ENCODE measurements at places on chromosomes 1 and 21.
A peak's percentile ranks its signal among the peaks of the same experiment; 100 is the strongest.

DNA sequence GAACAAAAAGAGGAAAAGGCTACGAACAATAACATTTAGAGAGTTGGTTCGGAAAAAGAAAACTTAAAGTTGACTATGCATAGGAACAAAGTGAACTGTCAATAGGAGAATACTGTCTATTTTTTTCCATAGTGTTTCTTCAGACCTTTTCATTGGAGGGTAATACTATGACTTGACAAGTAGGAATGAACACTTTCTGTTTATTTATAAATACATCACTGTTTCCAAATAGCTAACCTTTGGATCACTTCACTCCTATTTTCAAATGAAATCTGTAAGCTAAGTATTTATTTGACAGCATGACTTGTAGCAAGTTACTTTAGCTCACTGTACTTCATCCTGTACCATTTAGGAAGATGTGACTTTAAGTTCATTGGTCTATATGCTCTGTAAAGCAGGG is 221.3 kb downstream of the COL24A1 start:
- no peak for DNase-seq

DNA sequence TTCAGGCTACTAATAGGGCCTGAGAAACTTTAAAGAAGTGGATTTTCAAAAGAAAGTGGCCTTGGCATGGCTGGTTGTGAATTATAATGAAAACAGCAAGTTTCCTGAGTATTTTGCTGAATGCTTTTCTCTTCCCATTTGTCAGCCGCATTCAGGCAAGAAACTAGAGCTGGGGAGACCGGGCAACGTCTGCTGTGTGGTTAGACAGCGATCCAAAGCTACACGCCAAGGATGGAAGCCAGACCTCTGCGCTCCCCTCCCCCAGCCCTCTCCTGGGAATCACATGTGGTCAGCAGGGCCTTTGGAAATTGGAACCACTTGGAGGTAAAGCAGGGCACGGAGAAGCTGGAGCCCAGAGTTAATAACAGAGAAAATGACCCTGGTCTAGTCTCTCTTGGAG is 114.1 kb upstream of the CD34 start:
- DNase-seq, result no peak

- DNase-seq, result no peak
These were observed 428.2 kb downstream of the NPHP4 start for GRCh38 chr1:5563861-5564577.

- DNase-seq, result peak; percentile 76
These were observed 55.0 kb upstream of the PAX7 start for GRCh38 chr1:18575620-18576019.

GRCh38 chr1:34928699-34929496 is 552 bp downstream of the DLGAP3 start:
- no peak for DNase-seq

GRCh38 chr1:22184892-22185612 is 42.2 kb upstream of the WNT4 start:
- no peak for DNase-seq

GRCh38 chr1:4178501-4179113 is 278.5 kb upstream of the C1orf174 start:
- DNase-seq, result no peak

DNA sequence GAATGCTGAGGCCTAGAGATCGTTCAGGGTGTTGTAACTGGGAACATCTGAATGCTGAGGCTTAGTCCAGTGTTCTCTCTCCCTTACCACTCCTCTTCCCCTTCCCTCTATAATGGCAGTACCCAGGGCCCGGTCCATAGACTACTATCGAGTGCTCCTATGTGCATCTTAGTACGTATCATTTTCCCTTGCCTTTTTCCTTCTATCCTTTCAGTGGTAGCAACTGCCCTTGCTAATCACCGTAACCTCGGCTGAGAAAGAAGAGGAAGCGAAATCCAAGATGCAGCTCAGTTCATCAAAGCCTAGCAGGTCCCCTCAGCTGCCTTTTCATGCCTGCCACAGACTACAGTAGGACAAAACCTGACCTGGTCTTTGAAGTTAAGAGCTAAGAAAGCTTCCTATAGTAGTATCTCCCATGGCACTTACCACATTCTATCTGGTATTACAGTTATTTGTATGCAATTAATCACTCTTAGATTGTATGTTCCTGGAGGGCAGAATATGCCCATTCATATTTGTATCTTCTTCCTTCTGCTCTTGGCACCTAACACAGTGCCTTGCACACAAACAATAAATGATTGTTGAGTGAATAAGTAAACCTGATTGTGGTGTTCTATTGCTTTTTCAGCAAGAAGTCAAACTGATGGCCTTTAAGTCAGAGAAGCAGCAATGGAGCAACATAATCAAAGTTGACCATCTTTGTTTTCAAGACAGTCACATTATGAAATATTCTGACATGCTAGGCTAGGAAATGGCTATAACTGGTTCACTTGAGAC is 22.4 kb downstream of the CNIH4 start:
- no peak for DNase-seq

- no peak for DNase-seq
These were observed 96.0 kb upstream of the TSPAN2 start for GRCh38 chr1:115185336-115185735.

DNA sequence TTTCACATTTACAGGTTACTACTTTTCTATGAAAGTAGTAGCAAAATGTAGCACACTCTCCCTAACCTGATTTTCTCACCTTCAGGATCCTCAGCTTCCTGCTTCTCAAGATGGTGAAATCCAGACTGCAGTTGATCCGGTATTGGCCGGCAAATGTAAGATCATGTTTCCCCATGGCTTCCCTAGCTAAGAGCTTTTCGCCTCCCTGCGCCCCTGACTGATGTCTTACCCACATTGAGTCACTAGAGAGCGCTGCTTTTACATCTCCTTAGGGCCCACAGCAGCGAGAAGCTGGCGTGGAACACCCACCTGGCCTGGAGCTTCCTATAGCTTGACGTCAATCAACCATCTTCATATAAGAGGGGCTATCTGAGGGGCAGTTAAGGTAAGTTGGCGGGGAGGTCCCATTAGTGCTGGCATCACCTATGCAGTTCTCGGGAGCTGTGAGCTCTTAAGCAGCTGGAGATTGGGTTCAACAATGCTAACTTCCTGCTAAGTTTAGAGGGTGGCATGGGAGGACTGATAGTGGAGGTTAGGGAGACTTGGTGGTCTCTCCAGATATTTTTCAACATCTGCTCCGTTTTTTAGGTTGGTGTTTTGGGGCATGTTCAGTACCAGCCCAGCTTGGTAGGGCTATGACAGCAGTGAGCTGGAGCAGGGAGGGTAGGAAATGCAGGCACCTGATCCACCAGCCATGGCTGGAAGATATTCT is 5.5 kb downstream of the PTPN7 start:
- DNase-seq, result no peak

- no peak for DNase-seq
These were observed 28.6 kb downstream of the AK4 start for GRCh38 chr1:65176591-65176990.

DNA sequence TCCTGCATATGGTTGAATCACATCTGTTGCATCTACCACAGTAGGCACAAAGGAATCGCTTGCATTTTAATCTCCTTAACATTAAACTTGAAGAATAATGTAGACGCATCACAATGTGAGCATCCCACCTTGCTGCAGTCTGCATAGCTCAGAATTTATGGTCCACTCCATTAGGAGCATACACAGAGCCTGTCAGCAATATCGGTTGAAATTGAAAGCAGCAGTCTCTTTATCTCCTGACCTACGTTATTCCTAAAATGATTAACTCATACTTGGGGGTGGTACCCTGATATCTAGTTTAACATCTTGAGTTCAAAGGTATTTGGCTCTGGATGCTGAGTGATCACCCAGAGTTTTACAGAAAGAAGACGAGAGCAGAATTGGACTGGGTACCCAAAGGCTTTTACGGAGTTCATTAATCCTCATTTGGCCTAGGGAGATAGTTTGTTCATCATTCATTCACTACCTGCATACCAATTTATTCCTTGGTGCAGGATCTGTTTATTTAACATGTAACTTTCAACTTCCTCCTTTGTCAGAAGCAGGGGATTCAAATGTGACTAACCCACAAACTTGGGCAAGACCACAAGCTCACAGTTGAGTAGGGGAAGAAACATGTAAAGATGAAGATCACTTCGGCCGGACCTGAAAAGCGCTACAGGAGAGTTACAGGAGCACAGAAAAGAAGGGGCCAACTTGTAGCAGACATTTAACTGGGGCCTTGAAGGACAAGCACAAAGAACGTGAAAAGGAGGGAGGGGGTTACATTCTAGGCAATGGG is 187.9 kb downstream of the DAB1 start:
- DNase-seq, result no peak

DNA sequence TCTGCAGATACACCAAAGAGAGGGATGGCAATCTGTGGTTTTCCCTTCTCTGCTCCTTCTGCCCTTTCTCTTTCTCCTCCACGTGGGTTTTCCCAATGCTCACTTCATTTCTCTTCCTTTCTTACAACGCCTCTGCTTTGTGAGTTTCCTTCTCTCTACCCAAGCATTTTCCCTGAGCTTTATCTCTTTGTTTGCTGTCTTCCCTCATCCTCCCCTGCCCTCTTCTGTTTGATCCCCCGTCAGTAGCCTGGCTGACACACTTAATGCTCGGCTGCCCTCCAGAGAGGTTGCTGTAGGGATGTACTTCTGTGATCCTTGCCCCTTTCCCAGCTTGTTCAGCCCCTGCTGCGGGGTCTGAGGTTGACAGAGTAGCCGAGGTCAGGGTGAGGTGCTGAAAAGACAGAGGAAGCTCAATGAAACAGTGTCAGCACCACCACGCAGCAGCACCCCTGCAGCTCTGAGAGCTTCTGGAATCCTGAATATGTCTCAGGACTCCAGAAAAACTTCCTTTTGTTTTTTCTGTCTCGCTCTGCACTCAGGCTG is 6.0 kb downstream of the EDARADD start:
- no peak for DNase-seq

DNA sequence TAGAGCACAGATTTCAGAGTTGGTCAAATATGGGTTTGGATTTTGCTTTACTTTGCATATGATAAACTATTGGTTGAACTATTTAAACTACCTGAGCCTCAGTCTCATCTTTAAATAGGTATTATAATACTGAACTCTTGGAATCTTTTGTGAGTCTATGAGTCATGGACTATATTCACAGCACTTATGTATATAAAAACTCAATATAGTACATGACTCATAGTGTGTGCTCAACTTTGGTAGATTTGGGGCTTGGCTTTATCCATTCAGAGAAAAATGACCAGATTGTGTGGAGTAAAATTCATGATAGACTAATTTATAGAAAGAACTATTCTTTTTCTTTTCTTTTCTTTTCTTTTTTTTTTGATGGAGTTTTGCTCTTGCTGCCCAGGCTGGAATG is 28.7 kb downstream of the FCRL3 start:
- peak; percentile 32 for DNase-seq

- DNase-seq, result no peak
These were observed 7.4 kb upstream of the TFAP2E start for GRCh38 chr1:35565742-35566133.

- DNase-seq, result peak; percentile 38
These were observed 65.7 kb upstream of the NHLH2 start for GRCh38 chr1:115906627-115907026.

DNA sequence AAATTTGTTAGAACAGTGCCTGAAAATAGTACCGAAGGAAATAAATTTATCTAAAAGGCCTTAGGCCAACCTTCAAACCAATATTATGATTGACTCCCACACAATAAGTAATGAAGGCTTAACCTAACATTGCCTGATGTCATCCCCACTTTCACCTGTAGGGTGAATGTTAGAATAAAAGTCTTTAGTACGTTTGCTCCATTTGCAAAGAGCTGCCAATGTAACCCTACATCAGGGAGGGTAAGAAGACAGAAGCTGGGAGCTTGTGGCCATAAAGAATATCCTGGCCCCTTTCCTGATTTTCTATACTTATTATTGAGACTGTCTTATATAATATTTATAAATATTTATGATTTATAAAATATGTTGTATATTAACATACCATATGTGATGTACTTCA is 661.8 kb upstream of the CXADR start:
- DNase-seq, result no peak

DNA sequence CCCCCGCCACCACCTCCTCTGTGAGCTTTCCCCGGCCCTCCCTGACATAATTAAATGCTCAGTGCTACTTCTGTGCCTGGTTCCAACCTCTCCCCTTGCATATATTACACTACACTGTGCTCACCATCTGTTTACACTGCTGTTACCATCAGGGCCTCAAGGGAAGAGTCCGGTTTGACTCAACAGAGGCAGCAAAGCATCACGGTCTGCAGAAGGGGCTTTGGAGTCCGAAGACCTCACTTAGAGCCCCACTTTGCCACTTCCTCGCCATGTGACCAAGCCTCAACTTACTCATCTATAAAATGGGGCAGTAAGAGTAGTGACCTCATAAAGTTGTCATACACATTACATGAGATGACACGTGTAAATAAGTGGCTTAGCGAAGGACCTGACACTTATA is 27.4 kb downstream of the KCNN3 start:
- no peak for DNase-seq

DNA sequence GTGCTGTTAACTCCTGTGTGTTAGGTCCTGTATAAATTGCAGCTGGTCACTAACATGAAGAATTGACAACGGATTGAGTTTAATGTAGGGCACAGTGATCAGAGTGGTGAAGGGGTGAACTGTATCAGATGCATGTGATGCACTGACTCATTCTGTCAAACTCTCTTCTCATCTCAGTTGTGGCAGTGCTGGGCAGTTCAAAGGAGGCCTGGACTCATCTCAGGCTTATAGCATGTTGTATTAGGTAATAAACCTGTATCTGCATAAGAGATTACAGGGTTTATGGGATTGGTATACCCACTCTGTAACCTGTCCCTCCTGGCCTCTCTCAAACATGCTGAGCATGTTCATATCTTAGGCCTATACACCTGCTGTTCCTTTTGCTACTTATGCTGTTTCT is 12.4 kb upstream of the GBP3 start:
- no peak for DNase-seq

DNA sequence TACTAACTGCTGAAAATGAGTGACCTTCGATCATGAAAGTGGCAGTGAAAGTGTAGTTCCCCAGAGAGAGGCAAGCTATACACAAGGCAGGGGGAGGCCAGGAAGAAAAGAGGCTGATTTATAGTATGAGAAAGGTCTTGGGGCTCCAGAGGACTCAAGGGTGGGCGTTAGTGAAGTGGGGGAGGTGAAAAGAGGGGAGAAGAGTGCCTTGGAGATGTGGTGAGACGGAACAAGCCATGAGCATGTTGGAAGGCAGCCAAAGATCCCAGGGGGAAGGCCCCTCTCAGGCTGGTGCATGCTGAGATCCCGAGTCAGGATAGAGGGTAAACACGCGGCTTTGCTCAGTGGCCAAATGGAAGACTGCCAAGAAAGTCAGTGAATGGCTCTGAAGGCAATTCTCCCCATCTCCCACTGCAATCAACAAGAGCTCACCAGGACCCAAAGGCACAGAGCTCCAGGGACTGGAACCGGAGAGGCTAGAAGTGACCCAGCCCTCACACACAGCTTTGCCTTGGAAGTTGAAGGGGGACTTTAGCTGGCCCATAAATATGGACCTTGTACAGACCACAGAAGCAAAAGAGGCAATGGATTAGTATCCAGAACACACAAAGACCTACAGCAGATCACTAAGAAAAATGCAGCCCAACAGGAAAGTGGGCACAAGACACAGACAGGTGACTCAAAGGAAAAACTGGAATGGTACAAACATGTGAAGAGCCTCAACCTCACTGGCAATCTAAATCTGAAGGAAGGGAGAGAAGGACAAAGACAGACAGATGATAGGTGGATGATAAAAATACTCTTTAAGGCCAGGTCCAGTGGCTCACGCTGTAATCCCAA is 49.6 kb downstream of the HSF2BP start:
- DNase-seq, result peak; percentile 68

- no peak for DNase-seq
These were observed 155.1 kb downstream of the PTPRU start for GRCh38 chr1:29391362-29391880.
